HAP-1 (cell line): ENCODE measurements at places on chromosomes 4 and X.

DNA sequence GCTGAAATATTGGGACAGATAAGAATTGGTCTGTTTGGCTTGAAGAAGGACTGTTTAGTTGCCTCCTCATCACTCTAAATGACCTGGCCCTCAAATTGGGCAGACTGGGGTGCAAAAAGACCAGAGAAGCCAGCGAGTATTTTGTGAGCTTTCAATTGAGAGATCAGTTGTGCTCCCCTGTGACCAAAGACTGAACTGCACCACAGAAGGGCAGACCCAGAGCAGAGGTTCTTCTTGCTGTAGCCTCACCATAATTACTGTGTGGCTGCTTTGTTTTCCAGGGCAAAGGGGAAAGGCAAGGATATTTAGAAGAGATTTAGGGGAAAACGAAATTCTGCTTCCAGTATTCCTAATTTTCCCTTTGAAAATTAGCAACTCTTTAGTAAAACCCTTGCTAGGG, 104.0 kb upstream of the MBNL3 start:
- peak; percentile 16 for DNase-seq

GRCh38 chrX:150197388-150197787, 165.7 kb upstream of the MAMLD1 start:
- DNase-seq: no peak

DNA sequence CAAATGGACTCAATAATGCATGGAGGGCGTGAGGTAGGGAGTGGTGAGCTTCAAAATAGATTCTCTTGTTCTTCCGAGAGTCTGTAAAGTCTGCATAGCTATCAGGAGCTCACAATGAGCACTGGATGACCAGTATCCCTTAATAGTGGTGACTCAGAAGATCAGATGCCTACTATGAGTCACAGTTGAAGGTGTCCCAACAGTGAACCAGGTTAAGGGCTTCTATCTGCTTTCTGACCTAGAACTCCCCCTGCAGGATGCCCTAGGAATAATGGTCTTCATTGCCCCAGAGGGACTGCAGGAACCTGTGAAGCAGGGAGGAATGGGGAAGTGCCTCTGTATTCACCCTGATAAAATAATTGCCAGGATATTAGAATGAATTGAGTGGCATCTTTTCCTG, 22.1 kb downstream of the DGKK start:
- no peak for DNase-seq

DNA sequence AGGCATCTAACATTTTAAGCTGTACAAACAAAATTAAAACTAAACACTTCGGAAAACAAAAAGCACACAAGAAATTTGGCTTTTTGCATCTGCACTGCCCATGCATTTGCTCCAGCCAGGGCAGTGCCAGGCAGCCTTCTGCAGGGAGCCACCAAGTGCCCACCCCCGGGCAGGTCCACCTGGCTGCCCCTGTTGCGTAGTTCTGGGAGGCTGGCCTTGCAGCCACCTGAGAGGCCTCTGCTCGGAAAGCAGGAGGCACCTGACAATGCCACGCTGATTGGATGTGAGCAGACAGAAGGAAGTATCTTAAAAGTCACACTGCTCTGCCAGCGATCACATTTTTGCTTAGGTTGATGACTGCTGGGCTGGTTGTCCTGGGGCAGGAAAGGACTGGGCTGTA, 3.5 kb downstream of the TMEM271 start:
- DNase-seq: no peak

GRCh38 chr4:81136161-81136905, 78.7 kb downstream of the PRKG2 start:
- DNase-seq: no peak

GRCh38 chr4:2572076-2572475, 35.6 kb downstream of the FAM193A start:
- DNase-seq: no peak

DNA sequence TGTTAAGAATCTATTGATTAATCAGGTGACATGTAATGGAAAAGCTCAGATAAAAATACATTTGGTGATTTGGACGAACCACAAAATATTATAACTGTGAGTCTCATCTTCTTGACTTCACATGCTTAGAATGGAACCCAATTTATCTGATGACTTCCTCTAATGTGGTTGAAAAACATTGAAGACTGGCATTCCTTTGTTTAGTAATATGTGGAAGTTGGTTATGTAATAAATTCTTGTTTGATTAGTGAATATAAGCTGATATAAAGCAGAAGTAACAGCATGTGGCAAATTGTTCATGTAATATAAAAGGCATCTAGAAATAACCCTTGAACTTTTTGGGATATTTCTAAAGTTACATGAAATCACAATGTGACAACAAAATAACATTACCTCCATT, 9.7 kb downstream of the GIMD1 start:
- DNase-seq: no peak

DNA sequence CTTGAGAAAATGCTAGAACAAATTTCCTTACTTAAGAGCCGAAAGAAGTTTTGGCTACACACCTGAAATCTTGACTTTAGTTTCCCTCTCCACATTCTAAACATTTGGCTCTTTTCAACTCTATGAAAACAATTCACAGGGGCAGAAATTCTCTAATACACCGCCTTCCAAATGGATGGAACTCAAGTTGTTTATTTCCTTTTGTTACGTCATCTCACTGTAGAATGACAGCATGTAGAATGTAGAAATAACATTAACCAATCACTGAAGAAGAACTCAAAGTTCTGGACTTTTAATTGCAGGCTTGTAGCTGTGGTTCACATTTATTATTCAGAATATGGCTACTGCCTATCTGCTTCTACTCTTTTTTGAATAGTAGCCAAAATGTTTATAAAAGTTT, 1.9 kb downstream of the DMP1 start:
- DNase-seq: no peak

- peak; percentile 71 for DNase-seq
Measured at GRCh38 chr4:99405433-99406115, 29.6 kb downstream of the ADH7 start.

- DNase-seq: no peak
Measured at GRCh38 chrX:19893727-19894126, 6.3 kb upstream of the SH3KBP1 start.

DNA sequence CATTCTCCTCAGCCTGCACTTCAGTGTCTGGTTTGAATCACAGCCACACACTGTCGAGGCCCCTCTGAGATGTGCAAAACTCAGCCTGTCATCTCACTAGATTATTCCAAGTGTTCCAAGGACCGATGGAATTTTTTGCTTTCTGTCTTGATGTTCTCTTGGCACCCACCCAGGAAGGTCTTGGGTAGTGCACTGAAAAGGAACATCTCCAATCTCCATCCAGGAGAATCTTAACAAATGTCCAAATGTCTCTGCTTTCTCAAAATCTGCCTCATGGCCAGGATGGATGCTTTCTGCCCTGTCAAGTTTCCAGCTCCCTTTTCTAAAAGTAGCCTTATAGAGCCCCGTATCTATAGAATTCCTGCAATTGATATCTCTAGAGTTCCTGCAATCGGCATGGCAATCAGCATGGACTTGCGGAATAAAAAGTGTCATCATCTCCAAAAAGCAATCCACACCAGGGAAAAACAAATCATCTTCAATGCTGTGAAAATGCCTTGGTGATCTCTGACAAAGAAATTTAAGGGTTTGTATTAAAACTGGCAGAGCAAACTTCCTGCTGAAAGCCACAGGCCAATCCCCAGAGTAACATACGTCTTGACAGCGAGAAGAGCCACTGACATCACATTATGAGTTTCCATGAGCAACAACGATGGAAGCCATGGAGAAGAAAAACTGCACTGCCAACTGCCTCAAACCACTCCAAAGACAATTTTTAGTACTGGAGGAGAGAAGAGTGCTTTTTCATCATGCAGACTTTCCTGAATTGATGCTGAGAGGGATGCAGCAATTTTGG, 215.3 kb upstream of the FAM9B start:
- DNase-seq: no peak

GRCh38 chr4:39046249-39046648, 14.0 kb upstream of the TMEM156 start:
- DNase-seq: no peak

GRCh38 chrX:79367907-79368306, 773 bp upstream of the ITM2A start:
- no peak for DNase-seq

GRCh38 chr4:77994194-77994721, 62.9 kb upstream of the FRAS1 start:
- peak; percentile 54 for DNase-seq

GRCh38 chr4:98110929-98111328, 32.3 kb downstream of the STPG2 start:
- no peak for DNase-seq

DNA sequence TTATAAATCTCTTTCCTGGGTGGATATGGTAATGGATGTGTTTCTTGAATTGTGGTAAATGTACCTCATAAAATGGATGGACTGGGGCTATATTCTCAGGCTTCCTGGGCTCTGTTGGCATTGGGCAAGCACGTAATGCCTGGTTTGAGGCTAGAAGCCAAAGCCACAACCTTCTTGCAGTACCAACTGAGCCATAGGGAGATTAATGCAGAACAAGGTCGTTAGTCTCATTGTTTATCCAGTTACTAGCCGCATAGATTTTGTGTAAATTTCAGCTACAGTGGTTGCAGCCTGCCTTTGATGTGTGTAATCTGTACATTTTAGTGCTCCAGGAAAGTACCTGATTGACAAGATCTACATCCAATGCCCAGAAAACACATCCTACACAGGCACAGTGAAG, 7.2 kb upstream of the LEF1 start:
- no peak for DNase-seq

DNA sequence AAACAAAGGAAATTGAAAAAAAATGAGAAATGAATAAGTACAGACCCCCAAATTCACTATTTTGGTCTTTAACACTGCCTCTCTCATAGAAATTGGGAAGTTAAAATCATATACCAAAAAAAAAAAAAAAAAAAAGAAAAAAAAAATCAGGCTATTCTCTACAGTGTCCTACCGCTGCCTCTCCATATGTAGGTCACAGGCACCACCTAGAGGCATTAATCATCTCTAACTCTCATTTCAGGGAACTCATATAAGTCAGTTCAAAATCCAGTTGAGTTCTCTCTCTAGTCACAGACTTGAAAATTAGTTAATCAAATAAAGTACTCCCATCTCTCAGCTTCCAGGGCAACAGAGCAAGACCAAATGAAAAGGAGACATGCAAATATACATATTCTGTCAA, 47.9 kb downstream of the COX18 start:
- DNase-seq: peak; percentile 27

GRCh38 chrX:78997870-78998558, 52.8 kb downstream of the P2RY10 start:
- DNase-seq: no peak

GRCh38 chr4:183430317-183430993, 14.0 kb upstream of the CDKN2AIP start:
- DNase-seq: no peak

- DNase-seq: no peak
Measured at GRCh38 chr4:154590329-154591006, at the start of gene FGA. FGA (minus strand) TSS chr4:154590742; CDS start chr4:154590687, 55 bp downstream.

- no peak for DNase-seq
Measured at GRCh38 chr4:158384414-158384813, 137.3 kb upstream of the RXFP1 start.

GRCh38 chr4:112916868-112917267, 132.6 kb upstream of the ANK2 start:
- DNase-seq: no peak

- DNase-seq: no peak
Measured at GRCh38 chrX:13252726-13253125, 67.1 kb downstream of the ATXN3L start.

DNA sequence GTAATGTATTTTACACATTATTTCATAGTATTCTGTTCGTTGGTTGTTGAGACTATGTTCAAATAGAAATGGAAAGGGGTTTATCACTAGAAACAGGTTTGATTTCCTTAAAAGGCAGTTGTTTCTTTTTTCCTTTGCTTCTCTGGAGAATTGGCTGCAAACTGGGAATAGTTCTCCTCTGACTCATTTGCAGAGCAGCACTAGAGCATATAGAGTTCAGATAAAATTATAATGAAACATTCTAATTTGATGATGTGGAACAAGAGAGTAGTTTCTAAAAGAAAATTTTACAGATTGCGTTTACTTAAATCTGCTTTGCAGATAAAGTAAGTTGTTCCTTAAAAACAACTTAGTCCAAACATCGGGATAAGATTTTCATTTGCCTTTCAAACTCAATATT, 29.7 kb downstream of the SYNPO2 start:
- no peak for DNase-seq

- no peak for DNase-seq
Measured at GRCh38 chr4:39441593-39441992, 17.1 kb downstream of the RPL9 start.

GRCh38 chr4:155818639-155819038, 47.4 kb downstream of the ASIC5 start:
- no peak for DNase-seq

DNA sequence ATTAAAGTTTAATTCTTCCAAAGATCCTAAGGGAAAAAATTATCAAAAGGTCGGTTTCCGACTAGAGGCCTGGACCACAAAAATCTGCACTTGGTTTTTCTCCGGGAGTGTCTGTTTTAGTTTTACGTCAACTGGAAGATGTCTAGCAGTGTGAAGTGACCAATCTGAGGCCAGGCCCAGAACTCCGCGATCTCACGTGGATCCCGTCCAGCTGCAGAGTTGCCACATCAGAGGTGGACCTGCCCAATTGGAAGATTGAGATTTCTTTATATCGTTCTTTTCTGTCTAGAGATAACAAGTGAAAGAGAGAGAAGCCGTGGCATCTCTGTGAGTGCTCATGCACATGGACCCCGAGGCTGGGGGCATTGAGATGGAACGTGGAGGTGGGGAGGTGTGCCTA, 115.8 kb downstream of the AFF1 start:
- no peak for DNase-seq

GRCh38 chrX:16953606-16954211, 7.3 kb downstream of the REPS2 start:
- no peak for DNase-seq

- peak; percentile 34 for DNase-seq
Measured at GRCh38 chrX:14529290-14529989, at the start of gene GLRA2. GLRA2 (plus strand) TSS chrX:14529536; CDS start chrX:14530058, 522 bp downstream.

DNA sequence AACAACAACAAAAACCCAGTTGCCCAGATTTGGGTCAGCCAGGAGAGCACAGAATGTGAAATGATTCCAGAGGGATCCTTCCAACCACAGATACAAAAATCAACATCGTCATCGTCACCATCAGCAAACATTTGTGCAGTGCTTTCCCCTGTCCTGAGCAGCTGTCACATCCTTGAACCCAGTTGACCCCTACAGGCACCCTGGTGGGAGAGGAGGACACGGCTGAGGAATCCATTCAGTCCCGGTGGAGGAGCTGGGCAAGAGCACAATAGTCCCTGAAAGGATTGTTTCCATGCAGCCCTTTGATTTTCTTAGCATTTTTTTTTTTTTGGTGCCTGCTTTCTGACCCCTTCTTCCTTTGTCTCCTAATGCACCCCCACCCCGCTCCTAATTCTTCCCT, 37.1 kb upstream of the STX18 start:
- DNase-seq: no peak

- DNase-seq: no peak
Measured at GRCh38 chr4:94762326-94762725, 4.6 kb downstream of the BMPR1B start.

DNA sequence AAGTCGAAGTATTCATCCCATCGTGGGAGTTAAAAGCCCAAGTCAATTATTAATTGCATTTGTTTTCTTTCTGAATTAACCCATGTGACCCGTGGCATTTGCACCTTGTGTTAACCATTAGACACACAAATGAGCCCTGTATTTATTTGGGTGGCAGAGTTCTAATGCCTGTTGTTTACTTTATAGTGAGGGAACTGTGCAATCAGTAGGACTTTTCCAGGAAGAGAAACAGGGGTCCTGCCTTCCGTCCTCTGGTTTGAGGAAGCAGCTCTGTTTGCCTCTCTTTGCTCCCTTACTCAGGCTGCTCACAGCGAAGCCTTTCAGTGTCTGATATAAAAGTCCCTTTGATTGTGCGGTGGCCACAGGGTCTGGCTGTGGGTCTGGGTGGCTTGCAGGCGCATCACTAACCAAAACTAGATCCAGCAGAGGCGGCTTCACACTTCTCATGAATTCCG, 263.6 kb downstream of the PTTG2 start:
- DNase-seq: no peak
